ENCODE measurements at places on chromosomes 13 and 19.
A peak's percentile ranks its signal among the peaks of the same experiment; 100 is the strongest.

DNA sequence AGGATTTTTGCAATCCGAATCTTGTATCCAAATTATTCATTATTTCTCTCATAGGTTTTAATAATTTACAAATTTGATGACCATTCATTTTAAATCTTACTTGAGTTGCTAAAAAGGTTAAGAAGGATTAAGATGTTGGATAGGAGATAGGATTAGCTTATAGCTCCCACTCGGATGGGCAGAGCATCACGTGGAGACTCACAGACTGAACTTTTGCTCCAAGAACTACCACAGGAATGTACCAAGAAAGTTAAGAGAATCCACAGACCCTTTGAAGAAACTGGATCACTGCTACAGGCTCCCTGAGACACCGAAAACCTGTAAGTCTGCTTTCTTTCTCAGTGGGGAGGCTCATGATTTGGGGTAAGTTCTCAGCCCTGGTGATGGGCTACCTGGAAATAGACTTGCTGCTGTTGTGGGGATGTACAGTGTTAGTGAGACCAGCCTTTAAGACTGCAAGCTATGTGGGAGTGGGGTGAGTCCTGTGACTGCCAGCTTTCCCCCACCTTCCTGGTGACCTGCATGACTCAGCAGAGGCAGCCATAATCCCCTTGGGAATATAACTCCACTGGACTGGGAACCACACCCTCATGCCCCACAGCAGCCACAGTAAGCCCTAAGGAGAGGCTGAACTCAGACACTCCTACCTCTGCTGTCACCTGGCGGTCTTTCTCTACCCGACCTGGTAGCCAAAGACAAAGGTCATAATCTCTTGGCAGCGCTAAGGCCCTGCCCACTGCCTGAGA lies 1458.0 kb downstream of the OLFM4 start:
- no peak for DNase-seq

GRCh38 chr19:41859618-41860418 lies at the start of gene RPS19:
TSS of gene RPS19 (plus strand) at chr19:41860255. CDS start at chr19:41860775, 520 bp downstream.
- peak; percentile 99 for DNase-seq

GRCh38 chr13:105984236-105984635 lies 551.2 kb downstream of the EFNB2 start:
- no peak for DNase-seq

- no peak for DNase-seq
Measured at GRCh38 chr13:33188093-33188882, 97.3 kb downstream of the STARD13 start.

- no peak for DNase-seq
Measured at GRCh38 chr13:46934749-46935148, 37.9 kb upstream of the HTR2A start.

DNA sequence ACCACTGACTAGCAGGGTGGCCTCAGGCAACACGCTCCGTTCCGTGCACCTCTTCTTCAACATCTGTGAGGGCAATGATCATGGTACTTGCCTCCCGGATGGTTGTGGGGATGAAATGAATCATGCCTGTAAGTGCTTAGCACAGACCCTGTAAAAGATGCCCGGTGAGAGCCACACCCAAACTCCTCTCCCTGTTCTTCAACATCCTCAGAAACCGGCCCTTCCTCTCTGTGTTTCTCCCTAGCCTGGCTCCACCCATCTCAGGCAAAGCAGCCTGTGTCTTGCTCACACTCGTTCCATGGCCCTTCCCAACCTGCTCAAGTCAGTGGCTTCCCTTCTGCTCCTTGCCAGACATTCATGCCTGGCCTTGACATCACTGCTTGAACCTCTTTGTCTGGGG lies 5.8 kb upstream of the DMKN start:
- DNase-seq, result no peak

DNA sequence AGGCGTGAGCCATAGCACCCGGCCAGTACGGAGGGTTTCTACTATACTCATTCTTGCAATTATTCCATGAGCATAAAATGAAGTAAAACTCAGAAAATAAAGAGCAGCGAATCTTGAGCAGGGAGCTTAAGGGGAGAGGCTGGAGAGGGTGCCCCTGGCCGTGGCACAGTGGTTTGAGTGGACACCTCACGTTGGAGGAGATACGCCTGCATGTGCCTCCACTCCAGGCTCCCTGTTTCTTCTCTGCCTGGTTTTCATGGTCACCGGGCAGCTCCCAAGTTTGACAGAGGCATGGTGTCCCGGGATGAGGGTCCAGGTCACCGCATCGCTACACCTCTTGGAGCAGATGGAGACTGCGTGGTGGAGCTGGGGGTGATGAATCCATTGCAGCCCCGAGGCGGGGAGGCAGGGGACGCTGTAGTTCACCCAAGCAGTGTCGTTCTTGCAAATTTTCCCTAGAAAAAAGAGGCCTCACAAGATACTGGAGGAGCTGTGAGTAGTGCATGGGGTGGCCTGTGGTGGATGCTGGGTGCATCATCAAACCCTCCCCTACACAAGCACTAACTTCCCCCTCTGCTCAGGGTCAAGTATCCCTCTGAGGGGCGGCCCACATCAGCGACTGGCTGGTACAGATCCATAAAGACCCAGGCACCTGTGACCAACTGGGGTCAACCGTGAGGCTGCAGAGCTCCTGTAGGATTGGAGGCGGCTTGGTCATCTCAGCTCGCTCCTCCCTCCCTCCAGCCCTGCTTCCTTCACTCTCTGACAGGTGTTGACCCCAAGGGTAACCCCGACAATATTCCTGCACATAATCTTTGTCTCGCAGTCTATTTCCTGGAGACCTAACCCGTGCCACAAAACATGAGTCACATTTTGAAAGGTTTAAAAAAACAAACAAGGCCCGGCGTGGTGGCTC lies 3.6 kb upstream of the MIER2 start:
- DNase-seq, result no peak

DNA sequence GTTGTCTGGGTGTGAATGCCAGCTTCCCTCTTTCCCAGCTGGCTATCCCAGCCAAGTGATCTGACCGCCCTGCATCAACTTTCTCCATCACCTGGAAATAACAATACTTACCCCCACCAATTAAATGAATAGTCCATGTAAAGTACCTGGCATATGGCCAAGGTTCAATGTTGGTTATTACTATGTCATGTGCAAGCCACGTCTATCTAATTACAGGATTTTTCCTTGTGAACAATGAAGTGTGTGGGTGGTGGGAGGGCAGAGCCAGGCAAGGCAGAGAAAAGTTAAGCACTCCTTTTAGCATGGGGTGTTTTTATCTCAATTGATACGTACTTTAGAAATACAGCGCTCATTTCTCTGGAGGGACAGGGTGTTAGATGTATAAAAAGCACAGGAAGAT lies 121.1 kb downstream of the NHLRC3 start:
- peak; percentile 23 for DNase-seq

GRCh38 chr13:107104631-107105030 lies 536.7 kb upstream of the ARGLU1 start:
- DNase-seq, result no peak

GRCh38 chr19:13401388-13401787 lies 104.9 kb downstream of the CACNA1A start:
- DNase-seq, result no peak

DNA sequence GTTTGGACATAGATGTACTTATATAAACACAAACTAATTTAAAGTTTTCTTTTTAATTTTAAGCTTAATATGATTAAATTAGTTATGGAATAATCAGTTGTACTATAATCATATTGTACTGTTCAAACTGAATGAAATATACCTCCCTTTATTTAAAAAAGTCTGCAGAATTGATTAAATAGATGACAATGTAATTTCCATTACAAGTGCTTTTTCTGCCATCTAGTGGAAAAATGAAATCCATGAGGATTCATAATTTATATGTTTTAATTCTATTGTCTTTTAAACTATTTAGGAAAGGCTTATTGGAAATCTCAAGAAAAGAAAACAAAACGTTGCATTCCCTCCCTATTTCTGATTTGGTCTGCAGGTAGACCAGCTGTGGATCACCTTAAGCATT lies 30.9 kb downstream of the MZT1 start:
- no peak for DNase-seq

GRCh38 chr13:81682081-81682630 lies 1341.2 kb upstream of the SPRY2 start:
- DNase-seq, result no peak

DNA sequence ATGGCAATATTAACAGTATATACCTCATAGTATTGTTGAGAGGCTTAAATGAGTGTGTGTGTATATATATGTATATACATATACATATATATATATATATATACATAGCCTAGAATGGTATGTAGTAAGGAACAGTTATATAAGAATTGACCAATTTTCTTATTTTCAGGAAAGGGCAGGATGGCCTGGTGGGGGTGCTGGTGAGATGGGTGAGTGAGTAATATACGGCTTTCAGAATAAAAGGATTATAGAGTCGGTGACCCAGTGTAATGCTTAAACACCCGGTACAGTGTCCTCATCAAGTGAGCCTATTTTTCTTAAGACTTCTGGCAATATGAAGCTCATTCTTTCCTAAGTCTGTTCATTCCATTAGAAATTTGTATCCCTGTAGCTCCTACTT lies 11.7 kb upstream of the FAM216B start:
- DNase-seq, result no peak

- DNase-seq, result no peak
Measured at GRCh38 chr13:20439261-20439660, 86.4 kb downstream of the CRYL1 start.

DNA sequence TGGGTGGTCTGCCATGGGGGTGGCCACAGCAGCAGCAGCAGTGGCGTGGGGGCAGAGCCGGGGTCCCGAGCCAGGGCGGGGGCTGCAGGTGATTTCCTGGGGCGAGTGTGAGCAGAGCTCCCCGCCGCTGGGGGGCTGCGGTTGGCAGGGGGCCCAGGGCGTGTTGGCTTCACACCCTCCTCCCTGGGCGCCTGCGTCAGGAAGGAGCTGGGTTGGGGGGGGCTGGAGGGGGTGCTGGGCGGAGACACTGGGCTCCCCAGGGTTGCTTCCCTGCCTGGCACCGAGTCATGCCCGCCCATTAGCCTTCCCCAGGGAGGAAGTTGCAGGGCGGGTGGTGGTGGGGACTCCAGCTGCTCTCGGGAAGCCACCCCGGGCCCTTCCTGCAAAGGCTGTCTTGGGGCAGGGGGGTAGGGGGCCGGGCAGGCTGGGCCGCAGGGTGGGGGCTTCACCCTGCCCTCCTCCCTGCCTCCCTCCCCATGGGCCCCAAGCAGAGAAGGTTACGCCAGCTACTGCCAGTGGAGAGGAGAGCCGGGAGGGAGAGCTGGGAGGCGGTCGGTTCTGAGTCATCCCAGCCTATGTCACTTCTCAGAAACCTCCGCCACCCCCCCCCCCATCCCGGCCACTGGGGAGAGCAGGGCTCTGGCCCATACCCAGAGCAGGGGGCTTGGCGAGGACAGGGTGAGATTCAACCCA lies 4.6 kb downstream of the MIDN start:
- peak; percentile 76 for DNase-seq

GRCh38 chr19:57708641-57709361 lies at the start of gene ZNF154:
TSS of gene ZNF154 (minus strand) at chr19:57709204. CDS start at chr19:57708971, 233 bp downstream.
- peak; percentile 29 for DNase-seq

DNA sequence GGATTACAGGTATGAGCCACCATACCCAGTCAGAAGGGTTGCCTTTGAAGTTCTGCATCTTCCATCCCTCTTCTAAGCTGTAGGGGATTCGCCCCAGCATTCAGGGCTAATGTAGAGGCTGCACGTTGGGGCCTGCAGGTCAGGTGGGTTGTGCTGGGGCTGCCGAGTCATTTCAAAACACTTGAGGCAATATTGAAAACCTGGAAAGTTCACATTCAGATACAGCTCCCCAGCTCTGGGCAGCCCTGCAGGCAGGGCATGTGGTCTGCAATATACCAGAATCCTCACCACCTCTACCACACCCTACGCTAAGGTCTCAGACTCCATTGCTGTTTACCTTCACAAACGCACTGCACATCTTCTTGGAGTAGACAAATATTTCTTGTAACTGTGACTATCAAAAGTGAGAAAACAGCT lies 24.6 kb downstream of the CCNE1 start:
- DNase-seq, result no peak

Measured in stimulated activated CD4-positive, alpha-beta T cell treated with anti-CD3 and anti-CD28 coated beads, Interleukin-4, amount 100 ng/mL, for 24 hours (primary cell).